A549 (cell line): ENCODE measurements at places on chromosomes 12 and 14. TPM values are rescaled to one million over a fixed set of nuclear protein-coding genes. Genes with fewer than 3 reads are reported as not detected.
A peak's percentile ranks its signal among the peaks of the same experiment; 100 is the strongest.

Gene NPFF
- not detected in 3 replicates for polyA plus RNA-seq

Gene PTPRB
- polyA plus RNA-seq = 0.16 to 0.57 TPM (median 0.26 TPM) in 3 replicates

Gene ATG101
- 81.3 to 87.9 TPM (median 82.6 TPM) in 3 replicates for polyA plus RNA-seq

Gene RAB15
- polyA plus RNA-seq = 27.1 to 35.1 TPM (median 31.6 TPM) in 3 replicates

Gene IL26
- polyA plus RNA-seq = not detected in 3 replicates

Gene GLIPR1L2
- 0.24 to 0.57 TPM (median 0.40 TPM) in 3 replicates for polyA plus RNA-seq

Gene TMEM52B
- polyA plus RNA-seq = 0.05 to 0.08 TPM (median 0.05 TPM) in 3 replicates

Gene SLC35F4
- polyA plus RNA-seq = not detected in 3 replicates

Gene PTPRO
- polyA plus RNA-seq = 0.04 TPM in 1 of 3 replicates, not detected in the others

Gene SYCP3
- 0.12 to 0.27 TPM (median 0.22 TPM) in 3 replicates for polyA plus RNA-seq

- DNase-seq = no peak
Observed at GRCh38 chr12:79128956-79129355, 264.4 kb downstream of the SYT1 start.

- DNase-seq = no peak
Observed at GRCh38 chr12:95487024-95487423, 13.1 kb downstream of the METAP2 start.

DNA sequence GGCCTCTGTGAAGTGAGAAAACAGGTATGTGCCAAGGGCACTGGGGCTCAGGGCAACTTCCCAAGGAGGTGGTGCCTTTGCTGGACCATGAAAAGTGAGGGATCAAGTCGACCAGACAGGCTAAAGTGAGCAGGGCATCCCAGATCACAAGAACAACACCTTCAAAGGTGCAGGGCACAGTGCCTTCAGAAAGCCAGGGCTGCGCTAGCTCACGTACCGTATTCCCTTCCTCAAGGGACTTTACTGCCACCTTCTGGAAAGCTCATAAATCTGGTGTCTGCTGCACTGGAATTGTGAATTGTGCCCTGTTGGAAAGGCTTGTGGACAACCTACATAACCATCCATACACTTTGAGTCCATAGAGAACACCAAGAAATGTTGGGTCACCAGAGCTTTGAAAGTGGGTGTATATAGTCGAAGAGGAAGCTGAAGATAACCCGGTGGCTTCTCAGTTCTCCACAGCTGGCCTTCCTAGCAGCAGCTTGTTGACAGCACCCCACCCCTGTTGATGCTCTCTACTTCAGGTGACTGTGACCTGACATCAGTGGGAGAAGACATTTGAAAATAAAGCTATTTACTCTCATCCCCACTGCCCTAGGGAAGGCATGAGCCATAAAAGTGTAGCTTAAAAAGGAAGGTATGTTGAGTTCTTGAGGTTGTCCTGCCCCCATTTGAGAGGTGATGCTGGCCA, 24.5 kb downstream of the FIGNL2 start:
- DNase-seq = peak; percentile 70

DNA sequence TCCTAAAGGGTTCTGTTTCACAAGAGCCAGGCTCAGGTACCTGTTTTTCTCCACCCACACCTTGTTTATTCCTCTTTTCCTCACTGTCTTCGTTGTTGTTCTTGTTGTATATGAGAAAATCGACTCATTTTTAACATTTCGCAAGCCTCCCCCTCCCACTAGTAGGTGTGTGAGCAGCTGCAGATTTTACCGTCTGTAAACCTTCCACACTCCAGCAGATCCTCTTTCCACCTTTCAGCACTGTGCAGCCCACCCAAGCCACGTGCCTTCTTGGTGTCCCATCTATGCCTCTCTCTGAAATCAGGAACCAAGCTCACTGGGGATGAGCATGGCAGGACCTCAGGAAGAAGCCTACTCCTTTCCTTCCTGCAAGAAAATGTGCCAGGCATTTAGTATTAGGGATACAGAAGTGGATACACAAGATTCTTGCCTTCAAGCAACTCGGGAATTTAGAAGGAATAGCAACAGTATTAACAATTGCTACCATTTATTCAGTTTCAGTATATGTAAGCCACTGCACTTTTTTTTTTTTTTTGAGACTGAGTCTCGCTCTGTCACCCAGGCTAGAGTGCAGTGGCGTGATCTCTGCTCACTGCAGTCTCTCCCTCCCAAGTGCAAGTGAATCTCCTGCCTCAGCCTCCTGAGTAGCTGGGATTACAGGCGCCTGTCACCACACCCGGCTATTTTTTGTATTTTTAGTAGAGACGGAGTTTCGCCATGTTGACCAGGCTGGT, 113.6 kb downstream of the CHST11 start:
- no peak for DNase-seq

DNA sequence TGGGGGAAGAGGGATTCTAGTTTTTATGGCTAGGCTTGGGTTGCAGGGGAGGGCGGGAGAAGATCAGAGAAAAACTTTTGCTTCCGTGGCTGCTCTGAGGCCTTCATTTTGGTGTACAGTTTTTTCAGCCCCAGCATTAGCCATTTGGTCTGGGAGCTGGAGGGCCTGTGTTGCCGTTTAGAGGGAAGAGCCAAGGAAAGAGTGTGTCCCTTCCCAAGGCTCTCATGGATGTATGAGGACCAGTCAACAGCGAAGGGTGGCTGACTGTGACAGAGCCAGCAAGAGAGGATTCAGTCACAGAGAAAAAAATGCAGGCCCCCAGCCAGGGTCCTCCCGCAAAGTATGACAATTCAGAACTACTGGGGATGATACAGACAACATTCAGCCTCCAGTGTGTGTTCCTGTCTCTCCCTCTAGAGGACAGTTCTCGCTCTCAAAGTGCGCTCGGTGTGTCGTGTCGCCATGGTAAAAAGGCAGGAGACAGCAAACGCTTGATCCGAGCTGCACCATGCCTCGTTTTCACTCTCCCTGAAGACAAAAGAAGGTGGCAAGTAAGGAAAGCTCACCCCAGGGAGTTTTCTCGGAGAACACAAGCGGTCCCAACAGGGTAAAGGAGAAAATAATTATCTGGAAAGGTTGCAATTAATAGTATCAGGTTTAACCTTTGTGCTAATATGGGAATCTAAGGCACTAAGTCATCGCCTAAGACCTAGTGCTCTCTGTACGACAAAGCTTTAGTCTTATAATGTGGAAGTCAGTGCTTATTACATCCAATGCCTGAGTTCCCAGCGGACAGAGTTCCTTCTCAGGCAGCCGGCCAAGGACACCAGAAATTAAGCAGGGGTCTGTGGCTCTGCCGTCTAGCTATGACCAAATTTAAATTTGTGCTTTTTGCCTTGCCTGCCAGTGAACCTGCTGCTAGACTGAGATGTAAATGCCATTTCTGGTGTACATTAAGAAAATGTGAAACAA, 157.3 kb upstream of the PLXNC1 start:
- DNase-seq = peak; percentile 48

GRCh38 chr14:105449276-105450122, 25.1 kb upstream of the CRIP2 start:
- DNase-seq = no peak

DNA sequence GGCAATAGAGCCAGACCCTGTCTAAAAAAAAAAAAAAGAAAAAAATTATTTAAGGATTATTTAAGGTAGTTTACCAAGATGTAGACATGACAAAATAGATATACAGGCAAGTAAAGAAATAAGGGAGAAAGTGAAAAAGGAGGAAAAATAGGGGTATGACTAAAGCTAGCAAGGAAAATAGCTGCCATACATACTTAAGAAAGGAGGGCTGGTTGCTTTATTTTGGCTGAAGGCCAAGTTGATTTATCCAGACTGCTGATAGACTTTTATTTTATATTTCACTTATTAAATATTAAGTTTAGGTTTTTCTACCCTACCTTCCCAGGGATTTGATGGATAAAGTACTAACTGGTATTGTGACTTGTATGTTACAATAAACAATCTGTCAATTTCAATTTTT, 8.3 kb upstream of the AEBP2 start:
- no peak for DNase-seq

GRCh38 chr14:80535171-80535570, 323.9 kb upstream of the DIO2 start:
- no peak for DNase-seq

DNA sequence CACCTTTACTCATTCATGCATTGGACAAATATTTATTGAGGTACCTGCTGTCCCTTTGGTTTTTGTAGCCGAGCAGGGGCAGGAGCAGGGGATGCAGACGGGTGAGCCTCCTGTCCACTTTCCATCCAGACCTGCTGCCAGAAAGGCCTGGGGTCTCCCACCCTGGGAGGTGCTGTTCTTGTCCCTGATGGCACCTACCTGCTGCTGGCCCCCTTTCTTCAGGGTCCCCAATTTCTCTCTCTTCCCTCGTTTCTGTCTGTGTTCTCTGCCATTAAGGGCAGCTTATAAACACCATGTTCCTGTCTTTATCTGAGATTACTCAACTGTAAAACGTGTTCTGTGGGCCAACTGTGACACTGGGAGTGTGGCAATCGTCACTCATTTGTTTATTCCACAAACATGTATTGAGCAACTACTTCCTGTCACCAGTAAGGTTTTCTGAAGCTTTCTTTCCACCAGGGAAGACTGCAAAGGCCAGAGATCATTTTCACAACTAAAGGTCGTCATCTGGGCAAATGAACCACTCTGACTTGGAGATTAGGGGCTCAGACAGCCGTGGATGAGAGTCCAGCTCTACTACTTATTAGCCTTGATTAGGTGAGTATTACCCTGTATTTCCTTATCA, at the start of gene HAL:
TSS of gene HAL (minus strand) at position 311 of the 625 bp plus-strand sequence. CDS start 434 bp downstream, outside the sequence.
- no peak for DNase-seq

- no peak for DNase-seq
Observed at GRCh38 chr12:78062786-78063185, 232.1 kb downstream of the NAV3 start.

GRCh38 chr12:5585178-5585577, 153.3 kb downstream of the NTF3 start:
- no peak for DNase-seq

- peak; percentile 36 for DNase-seq
Observed at GRCh38 chr12:106522708-106523107, 60.1 kb upstream of the RFX4 start.

- DNase-seq = no peak
Observed at GRCh38 chr14:29558516-29558915, 369.1 kb downstream of the PRKD1 start.
